ENCODE measurements at places on chromosomes 5 and 9.

- no peak for DNase-seq
These were observed 247.5 kb upstream of the TUT7 start for GRCh38 chr9:86601697-86602096.

DNA sequence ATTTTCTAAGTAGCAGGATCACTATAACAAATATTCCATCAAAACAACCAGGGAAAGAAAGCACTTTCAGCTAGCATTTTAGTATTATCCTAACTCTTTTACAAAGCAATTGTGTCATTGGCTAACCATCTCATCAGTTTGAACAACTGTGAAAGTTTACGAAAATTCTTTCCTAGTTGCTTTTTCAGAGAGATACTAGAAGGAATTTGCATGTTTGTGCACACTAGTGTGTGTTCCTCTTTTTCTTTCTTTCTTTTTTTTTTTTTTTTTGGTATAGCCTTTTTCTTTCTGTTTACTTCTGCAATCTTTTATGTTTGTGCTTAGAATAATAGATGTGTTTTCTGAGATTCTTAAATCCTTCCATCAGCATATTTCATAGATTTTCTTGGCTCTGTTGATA, 124.7 kb upstream of the SEMA6A start:
- DNase-seq, result no peak

- no peak for DNase-seq
These were observed 102.0 kb downstream of the OLFM1 start for GRCh38 chr9:135189497-135189896.

- DNase-seq, result no peak
These were observed 62.2 kb upstream of the ADAMTS2 start for GRCh38 chr5:179407191-179408175.

GRCh38 chr9:70983723-70984295, 137.6 kb downstream of the TRPM3 start:
- DNase-seq, result no peak

GRCh38 chr9:109319626-109320241, 1.1 kb downstream of the EPB41L4B start:
- DNase-seq, result no peak

DNA sequence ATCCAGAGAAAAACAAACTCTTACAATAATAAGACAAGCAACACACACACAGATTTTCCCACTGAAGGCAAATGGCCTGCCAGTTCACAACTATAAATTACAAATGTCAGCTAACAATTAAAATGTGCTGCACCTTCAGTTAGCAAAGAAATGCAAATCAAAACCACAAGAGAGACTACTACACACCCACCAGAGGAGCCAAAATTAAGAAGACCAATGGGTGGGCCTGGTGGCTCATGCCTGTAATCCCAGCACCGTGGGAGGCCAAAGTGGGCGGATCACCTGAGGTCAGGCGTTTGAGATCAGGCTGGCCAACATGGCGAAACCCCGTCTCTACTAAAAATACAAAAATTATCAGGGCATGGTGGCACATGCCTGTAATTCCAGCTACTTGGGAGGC, 15.1 kb upstream of the IPPK start:
- no peak for DNase-seq

Data from effector memory CD8-positive, alpha-beta T cell (primary cell).